ENCODE measurements at places on chromosomes 2 and 18.

- no peak for DNase-seq
Measured at GRCh38 chr2:72545790-72546189, 280.0 kb downstream of the EXOC6B start.

GRCh38 chr2:15756011-15756550, 164.4 kb downstream of the DDX1 start:
- no peak for DNase-seq

- peak; percentile 45 for DNase-seq
Measured at GRCh38 chr2:47250586-47251403, 95.7 kb upstream of the STPG4 start.

GRCh38 chr18:11112286-11112685, 37.1 kb downstream of the PIEZO2 start:
- DNase-seq = no peak

GRCh38 chr2:229713371-229714079, 830 bp downstream of the DNER start:
- DNase-seq = peak; percentile 53

- DNase-seq = peak; percentile 79
Measured at GRCh38 chr18:48545757-48546321, 7.0 kb downstream of the CTIF start.

DNA sequence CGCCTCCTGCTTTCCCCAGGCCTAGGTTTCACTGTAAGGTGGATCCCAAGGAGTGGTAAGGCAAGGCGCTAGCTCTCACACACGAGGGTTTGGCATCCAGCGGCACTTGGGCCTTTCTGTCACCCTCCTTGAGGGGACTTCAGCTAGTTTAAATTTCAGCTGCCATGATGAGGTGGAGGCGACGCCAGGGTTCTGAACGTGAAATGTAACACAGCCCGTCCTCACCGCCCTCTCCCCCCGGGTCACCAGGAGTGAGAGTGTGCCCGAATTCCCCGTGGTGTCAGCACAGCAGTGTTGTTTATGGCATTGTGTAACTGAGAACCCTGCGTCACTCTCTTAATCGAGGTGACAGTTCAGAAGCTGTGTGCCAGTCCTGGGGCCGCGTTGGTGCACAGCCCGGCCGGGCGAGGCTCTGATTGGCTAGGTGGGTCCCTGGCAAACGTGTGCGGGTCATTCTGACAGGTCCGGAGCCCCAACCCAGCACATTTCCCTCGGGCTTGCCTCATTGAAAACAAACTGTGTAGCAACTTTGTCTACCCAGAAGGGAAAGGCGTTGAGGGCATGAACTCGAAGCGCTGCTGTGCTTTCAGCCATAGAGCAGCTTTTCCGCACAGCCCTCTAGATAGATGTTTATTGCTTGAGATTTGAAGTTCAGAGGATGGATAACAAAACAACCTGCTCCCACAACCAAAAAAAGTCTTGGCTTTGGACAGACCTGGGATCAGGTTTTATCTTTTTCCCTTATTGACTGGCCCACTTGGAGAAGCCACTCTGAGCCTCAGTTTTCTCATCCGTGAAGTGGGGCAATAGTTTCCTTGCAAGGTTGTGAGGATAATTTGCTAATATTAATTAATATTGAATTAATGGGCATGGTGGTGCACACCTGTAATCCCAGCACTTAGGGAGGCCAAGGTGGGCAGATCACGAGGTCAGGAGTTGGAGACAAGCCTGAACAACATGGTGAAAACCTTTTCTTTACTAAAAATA, 4.9 kb downstream of the CIDEA start:
- DNase-seq = no peak

- peak; percentile 56 for DNase-seq
Measured at GRCh38 chr2:98909317-98910211, 26.5 kb downstream of the CRACDL start.

GRCh38 chr2:202429164-202429980, 53.2 kb downstream of the BMPR2 start:
- DNase-seq = no peak

DNA sequence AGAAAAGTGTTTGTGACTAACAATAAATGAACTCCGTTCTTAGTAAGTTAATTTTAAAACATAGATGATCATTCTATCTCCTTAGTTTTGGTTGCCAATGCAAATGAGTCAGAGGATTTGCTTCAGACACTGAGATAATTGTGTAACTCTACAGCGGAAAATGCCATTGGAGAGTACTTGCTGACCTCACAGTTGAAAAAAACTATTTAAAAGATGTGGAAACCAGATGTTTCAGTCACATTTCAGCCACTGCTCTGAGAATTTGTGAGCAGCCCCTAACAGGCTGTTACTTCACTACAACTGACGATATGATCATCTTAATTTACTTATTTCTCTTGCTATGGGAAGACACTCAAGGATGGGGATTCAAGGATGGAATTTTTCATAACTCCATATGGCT, at the start of gene TNFAIP6:
TNFAIP6 (plus strand) TSS at position 234 of the 400 bp plus-strand sequence; CDS start at position 309, 75 bp downstream.
- DNase-seq = peak; percentile 73

DNA sequence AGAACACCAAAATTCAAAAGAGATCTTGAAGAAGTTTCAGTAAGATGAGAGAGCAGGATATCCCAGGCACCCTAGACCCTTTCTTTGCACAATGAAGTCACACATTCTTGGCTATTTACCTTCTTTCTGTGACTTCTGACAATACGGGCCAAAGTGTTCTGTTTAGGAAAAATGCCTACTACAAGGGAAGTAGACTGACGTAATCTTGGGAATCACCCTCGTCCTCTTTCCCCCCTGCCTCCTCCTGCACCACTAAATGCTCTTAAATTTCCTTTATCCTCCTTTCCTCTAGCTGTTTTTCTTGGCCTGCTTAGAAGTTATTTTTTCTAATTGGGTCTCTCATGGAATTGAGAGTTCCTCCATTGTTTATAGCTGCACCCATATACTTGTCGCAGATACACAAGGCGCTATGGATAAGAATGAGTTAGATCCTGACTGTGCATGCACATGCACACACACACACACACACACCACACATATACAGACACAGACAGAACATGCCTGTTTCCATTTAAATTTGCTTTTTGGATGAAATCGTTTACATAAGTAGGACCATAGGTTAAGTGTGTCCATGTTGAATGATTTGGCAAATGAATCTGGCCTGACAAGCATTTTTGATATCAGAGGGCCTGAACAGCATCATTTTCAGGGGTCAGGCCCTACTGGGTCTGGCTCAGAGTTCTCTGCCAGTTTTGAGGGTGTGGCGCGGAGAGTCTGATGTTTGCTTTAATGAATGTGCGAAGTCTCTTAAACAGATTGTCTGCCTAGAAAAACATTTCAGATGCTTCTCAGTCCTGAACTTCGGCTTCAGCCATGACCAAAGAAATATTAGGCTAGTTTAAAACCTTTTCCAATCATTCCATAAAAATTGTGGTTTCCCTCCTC, 131.9 kb upstream of the NT5C1B start:
- no peak for DNase-seq

GRCh38 chr2:134035605-134036370, 218.1 kb upstream of the MGAT5 start:
- DNase-seq = no peak

GRCh38 chr2:60873381-60873780, 8.0 kb upstream of the REL start:
- no peak for DNase-seq

GRCh38 chr2:73830871-73831401, 2.2 kb downstream of the STAMBP start:
- DNase-seq = peak; percentile 95

DNA sequence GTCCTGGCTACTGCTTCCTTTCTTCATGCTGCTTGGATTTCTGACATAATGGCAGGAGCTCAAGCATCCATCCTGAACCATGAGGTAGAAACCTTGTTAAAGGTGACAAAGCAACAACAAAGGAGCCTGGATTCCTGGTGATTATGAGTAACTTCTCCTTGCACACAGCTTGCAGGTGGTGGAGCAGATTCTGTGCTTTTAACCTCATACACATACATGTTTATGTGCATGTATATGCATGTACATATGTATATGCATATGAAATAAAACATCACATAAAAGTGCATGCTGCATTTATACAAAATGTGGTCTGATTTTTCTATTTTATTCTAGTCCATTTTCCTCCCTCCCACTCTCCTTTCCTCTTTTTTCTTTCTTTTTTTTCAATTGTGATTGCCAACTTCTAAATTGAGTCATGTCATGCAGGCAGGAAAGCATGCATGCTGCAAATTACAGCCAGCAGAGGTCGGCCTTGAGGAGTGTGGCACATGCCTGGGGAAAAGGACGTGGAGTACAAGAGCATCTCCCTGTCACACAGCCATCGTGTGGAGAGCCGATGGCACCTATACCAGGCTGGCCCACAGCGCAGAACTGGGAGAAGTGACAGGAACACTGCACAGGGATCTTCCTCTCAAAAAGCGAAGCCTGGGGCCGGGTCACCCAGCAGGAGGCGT, 17.9 kb downstream of the LCT start:
- peak; percentile 29 for DNase-seq

DNA sequence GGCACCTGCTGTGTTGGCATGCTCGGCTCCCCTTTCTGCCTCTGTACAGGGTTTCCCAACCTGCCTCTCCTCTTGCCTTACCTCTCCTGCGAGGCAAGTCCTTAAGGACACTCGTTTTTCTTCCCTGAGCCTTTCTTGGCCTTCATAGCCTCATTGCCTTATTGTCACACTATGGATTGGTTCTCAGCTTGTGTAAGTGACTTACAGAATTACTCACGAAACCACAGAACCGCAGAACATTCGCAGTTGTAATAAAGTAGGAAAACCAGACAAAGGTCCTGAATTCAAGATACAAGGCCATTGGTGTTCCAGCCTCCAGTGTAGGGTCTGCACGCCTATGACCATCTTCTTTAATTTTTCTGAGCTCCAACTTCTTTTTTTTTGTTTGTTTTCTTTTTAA, 317.6 kb upstream of the SMIM21 start:
- DNase-seq = peak; percentile 10

DNA sequence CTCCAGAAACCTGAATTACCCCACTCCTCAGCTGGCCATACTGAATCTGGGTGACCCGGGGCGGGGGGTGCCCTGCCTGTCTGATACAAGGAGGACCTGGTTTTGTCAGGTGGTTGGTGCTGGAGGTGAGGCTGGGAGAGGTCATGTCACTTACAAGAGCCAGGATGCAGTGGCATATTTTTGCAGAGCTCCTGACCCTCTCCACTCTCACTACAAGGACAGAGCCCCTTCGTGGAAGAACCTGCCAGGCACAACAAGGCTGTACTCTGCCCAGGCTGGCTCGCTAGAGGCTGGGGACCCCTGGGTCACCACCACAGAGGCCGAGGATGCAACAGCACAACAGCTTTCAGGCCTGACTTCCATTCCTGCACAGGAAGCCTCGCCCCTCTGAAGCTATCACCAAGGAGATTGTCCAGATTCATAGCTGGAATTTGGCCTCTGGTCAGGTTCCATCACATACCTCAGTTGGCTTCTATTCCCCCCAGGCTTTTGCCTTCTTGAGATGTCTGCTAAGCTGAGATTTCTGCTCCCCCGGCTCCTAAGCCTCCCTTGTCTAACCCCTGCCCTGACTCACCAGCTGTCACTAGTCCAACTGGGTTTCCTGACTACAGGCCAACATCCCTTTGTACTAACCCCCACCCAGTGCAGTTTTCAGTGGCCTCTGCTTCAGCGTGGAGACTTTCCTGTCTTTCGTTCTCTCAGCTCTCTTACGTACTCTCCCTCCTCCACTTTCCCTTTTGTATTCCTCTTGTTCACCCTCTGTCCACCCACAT, 132.5 kb upstream of the EPAS1 start:
- peak; percentile 99 for DNase-seq

DNA sequence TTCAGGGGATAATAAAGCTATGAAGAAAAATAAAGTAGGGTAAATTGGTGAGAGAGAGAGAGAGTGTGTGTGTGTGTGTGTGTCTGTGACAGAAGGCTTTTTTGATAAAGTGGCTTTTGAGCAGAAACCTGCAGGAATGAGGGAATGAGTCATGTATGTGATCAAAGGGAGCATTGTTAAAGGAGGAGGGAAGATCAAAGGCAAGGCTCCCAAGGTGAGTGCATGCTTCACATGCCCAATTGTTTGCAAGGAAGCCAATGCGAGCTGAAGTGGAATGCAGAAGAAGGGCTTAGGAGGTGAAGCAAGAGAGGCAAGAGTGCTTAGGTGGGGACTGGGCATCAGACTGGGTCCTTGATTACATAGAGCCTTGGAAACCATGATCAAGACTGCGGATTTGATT, 96.8 kb downstream of the DNAH6 start:
- DNase-seq = no peak

GRCh38 chr2:28035816-28036215, 145.3 kb downstream of the BABAM2 start:
- DNase-seq = no peak

- no peak for DNase-seq
Measured at GRCh38 chr2:178251151-178251955, 57.0 kb downstream of the OSBPL6 start.
